Activated naive CD4-positive, alpha-beta T cell (primary cell): ENCODE measurements at places on chromosomes 3 and 15.
A peak's percentile ranks its signal among the peaks of the same experiment; 100 is the strongest.

GRCh38 chr3:58531956-58532355 is 5.0 kb downstream of the ACOX2 start:
- no peak for DNase-seq

DNA sequence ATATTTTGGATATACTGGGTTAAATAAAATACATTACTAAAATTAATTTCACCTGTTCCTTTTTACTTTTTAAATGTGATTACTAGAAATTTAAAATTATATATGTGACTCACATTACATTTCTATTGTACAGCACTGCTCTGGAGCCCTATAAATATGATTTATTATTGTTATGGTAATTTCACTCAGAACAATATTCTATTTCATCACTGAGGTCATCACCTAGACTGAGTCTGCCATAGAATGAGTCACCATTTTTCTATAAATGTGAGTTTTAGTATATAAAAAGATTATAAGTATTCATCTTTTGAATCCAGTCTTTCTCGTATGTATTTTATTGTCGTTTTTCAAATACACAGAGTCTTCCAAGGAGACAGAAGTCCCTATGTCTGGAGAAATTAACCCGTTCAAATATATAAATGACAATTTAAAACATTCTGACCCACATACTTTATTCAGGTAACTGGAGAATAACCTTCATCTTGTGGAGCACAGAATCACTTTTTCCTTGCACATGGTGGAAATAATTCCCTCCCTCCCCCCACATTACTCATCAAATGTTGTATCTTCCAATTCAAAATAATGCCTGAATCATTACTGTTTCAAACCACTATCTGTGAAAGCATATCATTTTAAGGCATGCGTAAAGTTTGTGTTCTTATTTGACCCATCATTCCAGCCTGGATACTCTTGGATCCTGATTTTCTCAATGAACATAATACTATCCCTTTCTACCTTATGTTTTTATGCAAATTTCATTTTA is 30.0 kb downstream of the CHST14 start:
- no peak for DNase-seq

- DNase-seq = no peak
These were observed 28.4 kb downstream of the OXSM start for GRCh38 chr3:25818335-25818734.

GRCh38 chr15:50907601-50908208 is 778 bp upstream of the AP4E1 start:
- DNase-seq = peak; percentile 35

- no peak for DNase-seq
These were observed 113.6 kb upstream of the TPM1 start for GRCh38 chr15:62929000-62929357.

- no peak for DNase-seq
These were observed 106.0 kb downstream of the KLHL25 start for GRCh38 chr15:85688711-85689110.

GRCh38 chr3:169965562-169966427 is 812 bp upstream of the SEC62 start:
- DNase-seq = no peak

DNA sequence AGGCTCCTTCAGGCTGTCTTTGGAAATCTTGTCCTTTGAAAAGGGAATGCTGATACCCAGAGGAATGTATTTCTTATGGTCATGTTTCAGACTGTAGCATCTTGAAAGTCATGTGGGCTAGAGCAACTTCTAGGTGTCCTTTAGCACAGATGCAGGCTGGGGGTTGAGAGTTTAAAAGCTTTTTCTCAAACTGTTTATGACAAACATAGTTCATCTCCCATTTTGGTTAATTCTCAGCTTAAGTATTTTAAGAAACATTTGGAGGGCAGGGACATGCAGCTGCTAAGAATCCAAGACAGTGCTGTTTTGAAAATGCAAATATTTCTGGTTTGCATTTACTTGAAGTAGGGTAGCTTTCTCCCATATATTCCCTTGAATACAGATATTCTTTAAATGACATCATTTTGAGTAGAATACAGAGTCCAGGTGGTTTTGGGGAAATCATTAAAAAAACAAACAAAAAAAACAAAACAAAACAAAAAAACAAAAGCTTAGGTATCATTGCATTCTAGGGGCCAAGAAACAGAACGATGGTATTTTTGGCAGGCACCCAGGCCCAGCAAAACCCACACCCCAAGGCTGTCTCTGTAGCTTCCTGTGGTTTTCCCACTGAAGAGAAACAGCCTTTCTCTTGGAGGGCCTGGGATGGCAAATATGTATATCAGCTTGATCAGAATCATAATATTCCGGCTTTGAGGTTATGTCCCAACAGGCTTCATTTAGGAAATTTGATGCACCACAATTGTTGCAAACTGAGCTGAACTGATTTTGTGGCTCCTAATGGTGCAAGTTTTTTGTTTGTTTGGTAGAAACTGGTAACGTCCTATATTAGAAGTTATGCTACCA is 120.0 kb downstream of the ATG7 start:
- no peak for DNase-seq

GRCh38 chr3:107367353-107367752 is 9.9 kb upstream of the CCDC54 start:
- no peak for DNase-seq

DNA sequence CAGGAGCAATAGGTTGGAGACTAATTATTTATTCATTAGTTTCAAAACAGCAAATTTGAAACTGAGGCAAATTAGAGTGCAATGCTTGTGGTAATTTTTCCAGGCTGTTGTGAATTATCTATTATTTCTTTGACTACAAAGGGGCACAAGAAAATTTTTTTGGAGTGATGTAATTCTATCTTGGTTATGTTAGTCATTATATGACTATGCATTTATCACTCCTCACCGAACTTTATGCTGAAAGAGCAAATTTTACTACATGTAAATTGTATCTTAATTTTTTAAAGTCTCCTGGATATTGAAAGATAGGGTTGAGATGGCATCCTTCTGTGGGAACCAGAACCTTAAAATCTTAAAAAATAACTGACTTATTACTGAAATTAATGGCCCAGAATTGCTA is 320.0 kb upstream of the ROBO1 start:
- no peak for DNase-seq

DNA sequence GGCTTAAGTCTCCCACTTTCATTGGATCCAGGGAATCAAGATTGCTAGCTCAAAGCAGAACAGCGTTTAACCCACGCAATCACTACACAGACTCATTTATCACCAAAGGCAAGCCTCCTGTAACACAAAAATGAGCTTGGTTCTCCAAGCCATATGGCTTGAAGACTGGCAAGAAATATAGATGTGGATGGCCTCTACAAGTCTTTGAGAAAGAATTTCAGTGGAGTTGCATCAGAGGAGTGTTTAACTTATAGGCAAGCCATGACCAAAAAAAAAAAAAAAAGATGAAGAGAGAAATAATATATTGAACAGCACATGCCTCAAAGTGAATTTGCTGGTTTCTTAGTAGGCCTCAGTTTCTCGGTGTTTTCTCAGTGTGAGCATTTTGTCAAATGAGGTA is 27.3 kb downstream of the PDZRN3 start:
- DNase-seq = no peak

- no peak for DNase-seq
These were observed 47.6 kb downstream of the RHCG start for GRCh38 chr15:89448825-89449224.

- DNase-seq = no peak
These were observed 424.3 kb upstream of the ATP10A start for GRCh38 chr15:26287381-26287780.

GRCh38 chr3:115325539-115325938 is 178.5 kb upstream of the ZBTB20 start:
- DNase-seq = no peak

DNA sequence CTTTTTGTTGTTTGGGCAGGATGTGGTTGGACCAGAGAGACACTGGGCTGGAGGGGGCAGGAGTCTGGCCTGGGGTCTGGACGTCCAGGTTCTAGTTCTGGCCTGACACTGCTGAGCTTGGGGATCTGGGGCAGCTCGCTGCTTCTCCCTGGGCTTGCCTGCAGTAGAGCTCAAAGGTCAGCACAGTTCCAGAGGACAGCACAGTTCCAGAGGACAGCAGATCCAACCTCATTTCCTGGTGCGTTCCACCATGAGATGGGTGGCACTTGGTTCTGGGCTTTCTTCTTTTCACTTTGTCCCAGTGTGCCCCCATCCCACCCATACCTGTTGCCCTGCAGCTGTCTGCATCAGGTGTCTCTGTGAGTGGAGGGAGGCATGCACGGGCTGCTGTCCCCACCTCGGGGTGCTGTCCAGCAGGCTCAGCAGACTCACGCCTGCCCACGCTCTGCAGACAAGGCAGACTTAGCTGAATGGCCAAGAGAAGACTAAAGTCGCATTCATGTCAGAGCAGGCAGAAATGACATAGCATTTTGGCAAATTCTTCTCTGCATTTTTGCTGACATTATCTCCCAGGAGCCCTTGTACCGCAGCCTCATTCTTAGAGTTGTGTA is 16.7 kb downstream of the CACNA2D3 start:
- DNase-seq = no peak

- no peak for DNase-seq
These were observed 126.0 kb downstream of the THRB start for GRCh38 chr3:24368605-24369004.

- no peak for DNase-seq
These were observed 17.1 kb downstream of the LIMD1 start for GRCh38 chr3:45611628-45612081.

DNA sequence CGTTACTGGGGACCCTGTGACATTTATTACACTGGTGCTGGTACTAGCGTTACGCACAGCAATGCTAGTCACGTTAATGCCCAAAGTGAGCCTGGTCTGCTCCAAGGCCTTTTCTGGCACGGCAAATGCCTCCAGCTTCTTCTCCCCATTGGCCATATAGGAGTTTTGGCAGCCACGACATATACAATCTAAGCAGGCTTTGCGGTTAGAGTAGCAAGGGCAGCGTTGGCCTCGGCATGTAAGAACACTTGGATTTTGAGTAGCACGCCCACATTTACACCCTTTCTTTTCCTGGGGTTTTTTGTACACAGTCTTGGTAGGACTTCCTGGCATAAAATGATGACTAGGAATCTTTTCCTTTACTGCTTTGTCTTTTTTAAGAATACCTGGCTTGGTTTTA is 44.9 kb downstream of the MSL2 start:
- no peak for DNase-seq

- DNase-seq = no peak
These were observed 208.4 kb upstream of the ALCAM start for GRCh38 chr3:105158286-105158685.

DNA sequence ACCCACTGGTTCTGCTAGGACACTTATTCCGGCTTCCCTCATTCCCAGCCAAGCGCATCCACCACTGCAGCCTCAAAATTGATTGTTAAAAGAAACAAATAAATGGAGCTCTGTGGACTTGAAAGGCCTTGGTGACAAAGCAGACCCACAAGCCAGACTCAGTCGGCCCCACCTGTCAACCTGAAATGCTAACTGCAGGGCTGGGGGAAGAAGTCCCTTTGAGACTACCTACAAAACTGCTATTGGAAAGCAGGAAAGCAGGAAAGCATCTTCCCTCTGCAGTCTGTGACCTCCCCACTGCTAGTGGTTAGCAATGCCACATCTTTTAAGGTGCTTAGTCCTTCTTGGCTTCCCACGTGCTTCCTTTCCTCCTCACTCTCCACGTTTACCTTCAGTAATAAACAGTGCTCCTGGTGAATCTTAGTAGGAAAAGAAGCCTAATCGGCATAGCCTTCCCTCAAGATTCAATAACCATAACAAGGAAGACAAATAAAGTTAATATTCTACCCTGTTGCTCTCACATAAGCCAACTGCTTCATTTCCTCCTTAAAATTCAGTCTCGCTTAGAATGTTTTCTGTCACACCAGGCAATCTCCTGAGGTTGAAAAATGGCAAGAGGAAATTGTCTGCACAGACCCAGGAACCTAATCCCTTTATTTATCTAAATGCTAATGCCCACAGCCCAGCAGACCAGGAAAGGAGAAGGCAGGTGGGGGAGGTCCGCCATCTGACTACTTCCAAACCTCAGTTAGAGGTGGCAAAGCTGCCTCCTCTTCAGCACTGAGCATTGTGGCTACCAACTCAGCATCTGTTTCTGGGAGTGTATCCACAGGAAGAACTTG is 296.2 kb downstream of the NEK10 start:
- DNase-seq = no peak

- DNase-seq = no peak
These were observed 23.1 kb downstream of the IGSF11 start for GRCh38 chr3:119011528-119011927.

DNA sequence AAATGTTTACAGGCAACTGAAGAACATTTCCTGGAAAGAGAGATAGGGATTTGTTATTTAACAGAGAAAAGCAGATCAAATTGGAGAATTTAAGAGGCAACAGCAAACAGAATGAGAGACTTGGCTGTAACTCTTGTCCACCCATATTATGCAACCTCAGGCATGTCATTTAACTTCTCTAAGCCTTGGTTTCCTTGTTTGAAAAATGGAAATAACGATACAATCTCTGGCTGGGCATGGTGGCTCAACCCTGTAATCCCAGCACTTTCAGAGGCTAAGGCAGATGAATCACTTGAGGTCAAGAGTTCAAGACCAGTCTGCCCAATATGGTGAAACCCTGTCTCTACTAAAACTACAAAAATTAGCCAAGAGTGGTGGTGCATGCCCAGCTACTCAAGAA is 23.7 kb downstream of the ARRDC4 start:
- DNase-seq = no peak

- DNase-seq = no peak
These were observed 36.2 kb downstream of the FAM174B start for GRCh38 chr15:92619145-92620101.

GRCh38 chr15:92009162-92009561 is 155.7 kb downstream of the SLCO3A1 start:
- DNase-seq = no peak

DNA sequence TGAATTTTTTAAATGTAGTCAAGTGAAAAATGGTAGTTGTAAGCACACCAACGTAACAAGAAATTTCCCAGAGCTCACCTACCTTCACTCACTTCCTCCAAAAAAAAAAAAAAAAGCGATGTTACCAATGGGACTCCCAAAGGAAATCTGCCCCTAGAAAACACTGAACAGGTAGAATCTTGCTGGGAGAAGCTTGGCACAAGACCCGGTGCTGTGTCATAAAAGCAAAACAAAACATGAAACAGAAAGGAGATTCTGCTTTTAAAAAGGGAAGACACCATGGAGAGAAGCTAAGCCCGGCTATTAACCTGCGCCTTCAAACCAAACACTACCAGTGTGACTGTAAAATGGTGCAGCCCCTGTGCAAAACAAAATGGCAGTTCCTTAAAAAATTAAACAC is 40.5 kb downstream of the PGPEP1L start:
- no peak for DNase-seq

DNA sequence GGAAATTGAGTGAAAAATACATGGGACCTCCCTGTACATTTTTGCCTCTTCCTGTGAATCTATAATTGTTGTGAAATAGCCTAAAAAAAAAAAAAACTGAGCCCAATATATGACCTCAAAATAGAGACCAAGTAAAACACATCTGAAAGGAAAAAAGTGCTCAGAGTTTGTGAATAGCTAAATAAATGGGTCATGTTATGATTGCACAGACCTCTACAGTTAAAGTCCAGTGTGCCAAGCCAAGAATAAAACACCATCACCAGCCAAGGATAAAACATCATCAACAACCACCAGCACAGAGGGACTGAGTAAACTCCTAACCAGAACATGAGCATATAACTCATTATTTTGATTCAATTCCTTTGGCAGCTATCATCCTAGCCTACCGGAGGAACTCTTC is 115.6 kb upstream of the AGTR1 start:
- DNase-seq = no peak

- no peak for DNase-seq
These were observed 1.6 kb downstream of the CDV3 start for GRCh38 chr3:133575086-133575485.
